ENCODE measurements at places on chromosomes 16 and 17. TPM values are rescaled to one million over a fixed set of nuclear protein-coding genes. Genes with fewer than 3 reads are reported as not detected.

The PRDM7 gene
- total RNA-seq, result not detected

The NPIPB9 gene
- total RNA-seq, result not detected

The CACNG4 gene
- not detected for total RNA-seq

The CLEC10A gene
- total RNA-seq, result 2.7 TPM

The CARD14 gene
- total RNA-seq, result not detected

- no peak for DNase-seq
- no peaks in the 10 kb centered on the region for H3K36me3 ChIP-seq
- no peaks in the 10 kb centered on the region for H3K4me1 ChIP-seq
- H3K27me3 ChIP-seq, result no peaks in the 10 kb centered on the region
Measured at GRCh38 chr16:76204249-76204648, 73.0 kb upstream of the CNTNAP4 start.

- H3K4me1 ChIP-seq, result no peaks in the 10 kb centered on the region
- H3K27ac ChIP-seq, result no peak overlapping the region
- DNase-seq, result no peak
- no peak overlapping the region for H3K4me3 ChIP-seq
- H3K36me3 ChIP-seq, result no peaks in the 10 kb centered on the region
Measured at GRCh38 chr17:8692916-8693315, 51.7 kb downstream of the CCDC42 start.

DNA sequence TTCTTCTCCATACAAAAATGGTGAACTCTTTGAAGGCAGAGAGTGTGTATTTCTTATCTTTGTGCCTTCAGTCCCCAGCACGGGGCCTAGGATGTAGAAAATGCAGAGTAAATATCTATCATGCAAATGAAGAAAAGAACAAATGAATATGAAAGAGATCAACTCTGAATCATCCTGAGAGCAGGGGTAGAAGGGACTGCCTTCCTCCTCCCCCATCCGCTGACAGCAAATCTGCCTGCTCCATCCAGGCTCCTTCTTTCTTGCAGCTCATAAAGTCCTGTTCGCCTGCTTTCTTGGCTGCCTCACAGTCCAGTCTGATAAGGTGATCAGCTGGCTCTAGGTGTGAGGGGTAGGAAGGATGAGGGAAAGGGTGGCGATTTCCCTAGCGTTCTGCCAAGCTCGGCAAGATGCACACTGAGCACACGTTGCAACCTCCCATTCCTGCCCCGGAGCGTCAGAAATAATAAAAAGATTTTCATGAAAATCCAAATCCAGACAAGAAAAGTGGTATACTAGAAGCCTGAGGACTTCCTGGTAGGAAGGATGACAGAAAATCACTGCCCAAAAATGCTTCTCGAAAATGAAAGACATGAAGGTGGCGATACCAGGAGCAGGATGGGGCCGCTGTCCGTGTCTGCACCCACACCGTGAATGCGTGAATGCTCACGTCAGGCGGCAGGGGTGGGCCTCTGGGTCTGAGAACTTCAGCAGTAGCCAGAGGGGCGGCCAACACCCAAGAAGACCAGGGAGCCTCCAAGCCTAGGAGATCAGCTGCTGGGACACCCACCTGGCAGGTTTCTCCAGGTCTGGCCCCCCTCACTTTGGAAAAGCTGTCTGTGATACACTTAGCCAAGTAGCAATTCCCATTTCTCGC is 67.1 kb downstream of the VPS53 start:
- no peaks in the 10 kb centered on the region for H3K36me3 ChIP-seq
- H3K27me3 ChIP-seq, result no peaks in the 10 kb centered on the region
- H3K4me3 ChIP-seq, result no peak overlapping the region
- no peak for DNase-seq
- no peak overlapping the region for H3K27ac ChIP-seq

DNA sequence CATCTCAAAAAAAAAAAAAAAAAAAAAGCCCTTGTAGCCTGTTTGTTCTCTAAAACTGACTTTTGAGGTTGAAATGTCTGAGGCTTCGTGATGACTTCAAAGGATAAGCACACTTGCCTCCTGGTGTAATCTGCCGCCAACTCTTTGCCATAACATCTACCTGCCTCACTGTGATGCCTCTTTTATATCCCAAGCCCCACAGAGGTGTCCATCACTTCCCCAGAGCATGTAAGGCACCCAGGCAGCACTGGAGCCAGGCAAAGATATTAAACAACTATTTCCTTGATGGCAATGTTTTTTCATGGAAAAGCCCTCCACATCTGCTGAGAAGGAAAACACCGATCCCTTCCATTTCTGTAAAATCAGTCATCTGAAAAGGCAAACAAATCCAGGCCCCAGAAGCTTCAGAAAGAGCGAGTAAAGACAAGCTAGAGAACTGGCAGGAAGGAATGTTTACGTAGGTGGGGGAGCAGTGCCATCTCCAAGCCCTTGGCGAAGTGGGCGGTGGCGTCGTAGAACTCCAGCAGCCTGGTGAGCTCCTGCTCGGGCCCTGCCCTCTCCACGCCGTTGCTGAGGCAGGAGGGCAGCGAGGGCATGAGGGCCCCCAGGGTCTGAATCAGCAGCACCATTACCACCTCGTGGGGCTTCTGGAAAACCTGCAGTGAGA is 28.6 kb downstream of the COG7 start:
- peaks cover 55% of the 10 kb centered on the region for H3K36me3 ChIP-seq
- peak overlapping the region; percentile 71 for H3K27ac ChIP-seq
- DNase-seq, result no peak
- H3K4me1 ChIP-seq, result no peaks in the 10 kb centered on the region

GRCh38 chr17:34653511-34653910 is 74.1 kb downstream of the TMEM132E start:
- H3K4me1 ChIP-seq, result no peaks in the 10 kb centered on the region
- peaks cover 14% of the 10 kb centered on the region for H3K27me3 ChIP-seq
- DNase-seq, result no peak
- no peak overlapping the region for H3K4me3 ChIP-seq

GRCh38 chr16:8537691-8538342 is 52.5 kb downstream of the TMEM114 start:
- H3K36me3 ChIP-seq, result no peaks in the 10 kb centered on the region
- DNase-seq, result no peak
- H3K27me3 ChIP-seq, result no peaks in the 10 kb centered on the region
- H3K27ac ChIP-seq, result no peak overlapping the region

GRCh38 chr17:60445144-60445543 is 22.9 kb downstream of the CHCT1 start:
- peaks cover 2% of the 10 kb centered on the region for H3K4me1 ChIP-seq
- no peaks in the 10 kb centered on the region for H3K36me3 ChIP-seq
- H3K27me3 ChIP-seq, result no peaks in the 10 kb centered on the region
- no peak overlapping the region for H3K4me3 ChIP-seq
- no peak overlapping the region for H3K27ac ChIP-seq

DNA sequence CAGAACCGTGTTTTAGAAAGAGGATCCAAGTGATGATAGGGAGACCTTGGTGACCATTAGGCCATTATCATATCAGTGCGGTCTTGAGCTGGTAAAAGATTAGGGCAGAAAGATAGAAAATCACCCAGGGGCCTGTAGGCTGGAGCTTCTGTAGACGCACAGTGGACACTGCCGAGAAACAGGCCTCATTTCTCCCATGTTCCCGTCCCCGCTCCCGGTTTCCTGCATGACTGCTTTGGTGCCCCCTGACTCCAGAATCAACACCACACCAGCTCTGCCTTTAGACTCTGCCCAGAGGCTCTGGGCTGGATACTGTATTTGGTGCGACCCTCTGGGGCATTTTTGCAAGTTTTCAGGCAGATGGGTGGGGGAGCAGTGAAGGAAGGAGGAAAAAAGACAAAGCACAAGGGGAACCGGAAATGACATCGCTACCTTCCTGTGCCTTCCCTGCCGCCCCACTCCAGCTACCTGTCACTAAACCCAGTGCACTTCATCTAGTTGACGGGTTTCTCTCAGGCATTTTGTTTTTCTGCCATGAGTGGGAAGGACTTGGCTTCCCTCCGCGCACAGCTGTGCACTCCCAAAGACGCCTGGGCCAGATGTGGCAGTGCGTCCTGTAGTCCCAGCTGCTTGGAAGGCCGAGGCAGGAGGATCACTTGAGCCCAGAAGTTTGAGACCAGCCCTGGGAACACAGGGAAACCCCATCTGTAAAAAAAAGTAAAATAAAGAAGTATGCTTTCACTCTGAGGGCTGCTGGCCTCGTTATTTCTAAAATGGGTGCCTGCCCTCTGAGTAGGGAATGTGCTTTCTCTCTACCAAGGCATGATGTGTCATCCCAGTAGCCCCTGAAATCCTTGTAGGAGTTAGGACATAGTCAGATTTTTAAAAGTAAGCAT is 214.1 kb downstream of the RPTOR start:
- H3K36me3 ChIP-seq, result no peaks in the 10 kb centered on the region
- no peaks in the 10 kb centered on the region for H3K4me1 ChIP-seq
- no peak overlapping the region for H3K4me3 ChIP-seq
- H3K27ac ChIP-seq, result peak overlapping the region; percentile 33
- DNase-seq, result no peak

- H3K4me1 ChIP-seq, result no peaks in the 10 kb centered on the region
- no peak overlapping the region for H3K27ac ChIP-seq
- no peaks in the 10 kb centered on the region for H3K36me3 ChIP-seq
- no peaks in the 10 kb centered on the region for H3K27me3 ChIP-seq
- no peak for DNase-seq
Measured at GRCh38 chr16:62035115-62036092, 834 bp downstream of the CDH8 start.

- H3K4me3 ChIP-seq, result no peak overlapping the region
- peaks cover 6% of the 10 kb centered on the region for H3K4me1 ChIP-seq
- no peak overlapping the region for H3K27ac ChIP-seq
- H3K27me3 ChIP-seq, result no peaks in the 10 kb centered on the region
- no peak for DNase-seq
- no peaks in the 10 kb centered on the region for H3K36me3 ChIP-seq
Measured at GRCh38 chr17:28777178-28777577, 33.4 kb downstream of the TRAF4 start.

DNA sequence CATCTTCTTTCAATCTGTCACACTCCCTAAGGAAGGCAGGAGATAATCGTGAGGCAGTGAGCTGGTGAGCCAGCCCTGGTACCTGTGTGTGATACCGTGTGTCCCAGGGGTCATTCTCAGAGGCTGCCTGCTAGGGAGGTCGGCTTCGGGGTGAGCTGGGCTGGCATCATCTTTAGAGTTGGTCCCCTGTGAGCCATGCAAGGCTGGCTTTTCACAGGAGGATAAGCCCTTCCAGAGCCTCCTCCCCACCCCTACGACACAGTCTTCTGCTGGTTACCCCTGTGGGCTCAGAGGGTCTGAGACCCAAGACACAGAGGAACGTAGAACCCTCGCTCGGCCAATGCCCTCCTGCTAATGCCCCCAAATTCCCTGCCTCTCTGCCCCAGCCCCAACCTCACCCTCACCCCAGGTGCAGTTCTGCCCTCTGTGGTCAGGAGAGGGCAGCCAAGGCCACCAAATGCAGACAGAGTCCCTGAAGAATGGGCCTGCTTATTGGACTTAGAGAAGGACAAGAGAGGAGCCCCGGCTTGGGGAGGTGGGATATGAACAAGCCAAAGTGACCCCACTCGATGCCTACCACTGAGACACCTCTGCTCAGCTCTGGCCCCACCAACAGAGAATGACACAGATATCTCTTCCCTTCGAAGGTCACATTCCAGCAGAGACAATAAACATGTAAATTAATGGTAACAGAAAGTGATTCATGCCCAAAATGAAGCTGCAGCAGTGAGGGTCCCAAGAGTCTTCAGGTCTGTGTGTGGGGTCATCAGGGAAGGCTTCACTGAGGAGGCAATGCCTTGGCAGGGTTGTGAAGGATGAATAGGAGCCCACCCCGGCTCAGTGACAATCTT is 80.8 kb upstream of the CCL1 start:
- no peak overlapping the region for H3K4me3 ChIP-seq
- no peaks in the 10 kb centered on the region for H3K27me3 ChIP-seq
- DNase-seq, result no peak
- H3K4me1 ChIP-seq, result no peaks in the 10 kb centered on the region

DNA sequence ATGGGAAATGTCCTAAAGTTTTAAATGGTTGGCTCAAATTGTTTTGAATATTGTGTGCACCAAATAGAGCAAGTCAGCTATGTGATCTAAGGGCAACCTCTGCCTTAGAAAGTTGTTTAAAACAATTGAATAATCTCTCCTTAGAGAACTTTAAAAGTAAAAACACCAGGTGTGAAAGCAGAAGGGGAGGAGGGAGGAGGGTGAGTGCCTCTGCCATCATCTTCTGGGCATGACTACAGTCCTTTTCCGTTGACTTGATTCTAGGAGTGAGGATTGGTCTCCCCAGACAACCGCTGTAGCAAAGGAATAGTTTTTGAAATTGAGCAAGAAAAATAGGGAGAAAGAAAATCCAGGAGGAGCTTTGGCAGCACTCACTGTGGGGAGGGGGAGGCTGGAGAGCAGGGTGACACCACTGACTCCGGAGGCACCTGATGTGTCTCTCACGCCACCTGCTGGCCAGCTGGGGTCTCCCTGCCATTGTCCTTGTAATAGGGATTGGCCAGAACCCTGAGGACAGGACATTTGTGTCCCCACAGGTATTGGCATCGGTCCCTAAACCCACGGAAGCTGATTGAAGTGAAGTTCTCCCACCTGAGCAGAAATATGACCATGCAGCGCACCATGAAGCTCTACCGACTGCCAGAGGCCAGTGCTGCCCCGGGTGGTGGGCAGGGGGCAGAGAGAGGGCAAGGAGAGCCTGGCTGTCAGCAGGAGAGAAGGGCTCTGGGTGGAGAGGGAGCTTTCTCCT is 33.3 kb downstream of the PLCD3 start:
- peak; percentile 95 for DNase-seq
- H3K4me3 ChIP-seq, result no peak overlapping the region
- peak overlapping the region; percentile 48 for H3K27ac ChIP-seq

GRCh38 chr16:4058386-4058785 is 57.9 kb downstream of the ADCY9 start:
- H3K4me1 ChIP-seq, result peaks cover 19% of the 10 kb centered on the region
- H3K36me3 ChIP-seq, result no peaks in the 10 kb centered on the region
- no peak for DNase-seq

- no peaks in the 10 kb centered on the region for H3K27me3 ChIP-seq
- peak overlapping the region; percentile 41 for H3K27ac ChIP-seq
- no peak overlapping the region for H3K4me3 ChIP-seq
- DNase-seq, result no peak
Measured at GRCh38 chr16:70768203-70768580, 32.8 kb downstream of the VAC14 start.

- H3K27ac ChIP-seq, result no peak overlapping the region
- H3K36me3 ChIP-seq, result no peaks in the 10 kb centered on the region
- peaks cover 5% of the 10 kb centered on the region for H3K27me3 ChIP-seq
- H3K4me3 ChIP-seq, result no peak overlapping the region
- H3K4me1 ChIP-seq, result peaks cover 6% of the 10 kb centered on the region
Measured at GRCh38 chr17:56708220-56708558, 114.7 kb downstream of the NOG start.

DNA sequence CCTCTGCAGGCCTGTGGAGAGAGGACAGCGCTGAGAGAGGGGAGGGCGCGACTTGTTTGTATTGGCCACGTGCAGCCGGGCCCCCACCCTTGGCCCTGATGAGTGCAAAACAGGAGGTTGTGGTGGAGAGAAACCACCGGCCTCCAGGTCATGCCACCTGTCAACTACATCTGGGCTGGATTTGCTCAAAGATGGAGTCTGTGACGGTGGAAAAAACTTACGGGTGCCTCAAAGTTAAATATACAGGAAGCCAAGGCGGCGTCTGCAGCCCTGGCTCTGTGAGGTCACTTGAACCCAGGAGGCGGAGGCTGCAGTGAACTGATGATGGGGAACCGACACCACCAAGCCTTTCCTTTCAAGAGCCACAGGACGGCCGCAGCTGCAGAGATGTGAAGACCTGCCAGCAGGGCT is 15.7 kb downstream of the C16orf74 start:
- no peak overlapping the region for H3K27ac ChIP-seq
- H3K4me3 ChIP-seq, result no peak overlapping the region
- no peaks in the 10 kb centered on the region for H3K36me3 ChIP-seq
- no peaks in the 10 kb centered on the region for H3K4me1 ChIP-seq
- H3K27me3 ChIP-seq, result no peaks in the 10 kb centered on the region
- DNase-seq, result no peak

All from psoas muscle (tissue), 8 donors.